ENCODE measurements at places on chromosomes 6 and 20.

GRCh38 chr6:84512391-84512790 is 252.0 kb downstream of the TBX18 start:
- DNase-seq: no peak

GRCh38 chr6:129432738-129433137 is 277.2 kb downstream of the ARHGAP18 start:
- DNase-seq: no peak

GRCh38 chr20:14446446-14446845 is 109.0 kb upstream of the FLRT3 start:
- DNase-seq: no peak

GRCh38 chr20:44071526-44072111 is 115.4 kb downstream of the JPH2 start:
- no peak for DNase-seq

- DNase-seq: no peak
Measured at GRCh38 chr6:113092795-113093194, 745.7 kb downstream of the RFPL4B start.

DNA sequence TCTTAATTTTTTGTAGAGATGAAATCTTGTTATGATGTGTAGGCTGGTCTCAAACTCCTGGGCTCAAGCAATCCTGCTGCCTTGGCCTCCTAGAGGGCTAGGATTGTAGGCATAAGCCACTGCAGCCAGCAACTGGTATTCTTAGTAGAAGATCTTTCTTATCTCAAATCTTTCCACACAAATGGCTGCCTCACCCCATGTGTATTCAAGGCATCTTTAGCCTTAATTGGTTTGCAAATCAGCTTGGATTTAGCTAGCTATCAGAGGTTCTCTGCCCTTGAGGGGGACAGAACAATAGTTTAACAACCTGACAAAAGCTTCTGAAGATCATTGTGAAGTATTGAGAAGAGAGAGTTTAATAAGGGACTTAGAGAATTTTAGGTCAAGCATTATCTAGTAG is 17.9 kb upstream of the ABRACL start:
- no peak for DNase-seq

DNA sequence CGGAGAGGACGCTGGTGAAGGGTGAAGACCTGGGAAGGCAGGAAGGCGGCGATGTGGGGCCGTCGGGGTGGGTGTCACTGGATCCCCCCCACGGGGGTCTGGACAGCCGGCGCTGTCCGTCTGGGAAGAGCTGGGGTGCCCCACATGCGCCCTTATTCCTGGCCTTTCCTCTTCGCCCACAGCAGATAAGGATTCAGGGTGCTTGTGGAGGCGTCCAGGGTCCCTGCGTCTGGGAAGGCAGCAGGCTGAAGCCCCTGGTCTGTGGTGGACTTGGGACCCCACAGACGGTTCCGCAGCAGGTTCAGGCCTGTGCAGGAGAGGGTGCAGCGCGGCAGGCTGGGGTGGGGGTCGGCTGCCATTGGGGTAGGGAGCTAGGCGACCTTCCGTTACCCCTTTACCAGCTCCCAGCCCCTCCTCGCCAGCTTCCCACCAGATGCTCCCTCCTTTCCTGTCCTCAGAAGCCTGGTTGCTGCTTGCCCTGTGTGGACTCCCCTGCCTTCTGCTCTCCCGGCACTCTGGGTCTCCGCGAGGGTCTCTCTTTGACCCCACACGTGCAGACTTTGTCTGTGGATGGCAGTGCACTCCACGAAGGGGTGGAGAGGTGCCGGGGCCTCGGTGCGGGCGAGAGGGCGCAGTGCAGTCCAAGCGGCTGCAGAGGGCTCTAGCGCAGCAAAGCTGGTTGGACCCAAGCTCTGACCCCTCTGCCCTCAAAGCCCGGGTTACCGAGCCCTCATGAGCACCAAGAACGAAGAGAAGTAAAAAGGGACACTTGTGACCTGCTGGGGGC is 2.1 kb upstream of the GATA5 start:
- no peak for DNase-seq

GRCh38 chr6:54846243-54846856 is at the start of gene FAM83B:
Gene FAM83B, plus strand, starts transcription at chr6:54846771. Its CDS starts 23,476 bp downstream, at chr6:54870247.
- peak; percentile 61 for DNase-seq

DNA sequence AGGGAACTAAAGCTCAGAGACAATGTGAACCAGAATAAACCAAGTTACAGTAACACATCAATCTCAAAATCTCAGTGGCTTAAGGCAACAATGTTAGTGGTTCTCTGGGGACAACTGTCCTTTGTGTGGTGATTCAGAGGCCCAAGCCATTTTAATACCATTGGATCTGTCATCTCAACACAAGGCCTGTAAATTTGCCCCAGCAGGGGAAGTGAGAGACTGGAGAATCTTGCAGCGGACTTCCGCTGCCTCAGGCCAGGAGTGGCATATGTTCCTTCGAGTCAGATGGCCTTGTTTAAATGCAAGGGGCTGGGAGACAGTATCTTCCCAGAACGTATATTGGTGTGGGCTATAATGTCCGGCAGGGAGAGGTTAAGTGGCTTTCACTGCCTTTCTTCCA is 126.0 kb downstream of the CD83 start:
- no peak for DNase-seq

DNA sequence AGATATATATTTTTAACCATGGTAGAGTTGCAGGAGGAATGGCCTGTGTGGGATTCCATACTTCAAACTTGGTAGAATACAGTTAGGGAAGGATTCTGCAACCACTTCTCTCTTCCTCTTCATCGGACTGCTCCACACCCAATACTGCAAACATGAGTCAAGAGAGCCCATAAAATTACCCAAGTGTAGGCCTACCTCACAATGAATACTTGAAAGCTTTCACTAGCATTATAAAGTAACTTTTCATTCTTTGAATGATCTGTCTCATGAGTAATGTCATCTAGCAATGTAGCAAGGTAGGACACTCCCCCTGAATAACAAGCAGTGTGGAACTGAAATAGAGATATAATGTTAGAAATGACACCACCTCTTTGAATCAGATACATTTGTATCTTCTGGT is 79.4 kb downstream of the FOXC1 start:
- no peak for DNase-seq

- DNase-seq: no peak
Measured at GRCh38 chr20:10669843-10670446, 3.9 kb downstream of the JAG1 start.

- peak; percentile 14 for DNase-seq
Measured at GRCh38 chr6:89021629-89022028, 58.2 kb upstream of the RNGTT start.

DNA sequence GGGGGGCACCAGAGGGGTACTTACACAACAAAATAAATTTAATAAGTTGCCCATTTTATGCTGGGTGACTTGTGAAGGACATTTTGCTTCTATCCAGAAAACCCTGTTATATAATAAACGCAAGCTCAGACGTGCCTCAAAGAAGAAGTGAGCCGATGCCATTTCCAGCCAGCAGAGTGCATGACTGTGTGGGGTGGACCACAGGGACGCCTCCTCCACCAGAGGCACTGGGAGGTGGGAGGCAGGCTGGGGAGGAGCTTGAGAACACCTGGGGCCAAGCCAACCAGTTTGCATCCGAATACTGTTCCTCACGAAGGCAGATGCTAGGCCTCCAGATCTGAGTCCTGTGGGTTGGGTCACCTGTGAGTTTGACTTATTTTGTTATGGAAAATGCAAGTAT is 363.8 kb downstream of the RNGTT start:
- DNase-seq: no peak

DNA sequence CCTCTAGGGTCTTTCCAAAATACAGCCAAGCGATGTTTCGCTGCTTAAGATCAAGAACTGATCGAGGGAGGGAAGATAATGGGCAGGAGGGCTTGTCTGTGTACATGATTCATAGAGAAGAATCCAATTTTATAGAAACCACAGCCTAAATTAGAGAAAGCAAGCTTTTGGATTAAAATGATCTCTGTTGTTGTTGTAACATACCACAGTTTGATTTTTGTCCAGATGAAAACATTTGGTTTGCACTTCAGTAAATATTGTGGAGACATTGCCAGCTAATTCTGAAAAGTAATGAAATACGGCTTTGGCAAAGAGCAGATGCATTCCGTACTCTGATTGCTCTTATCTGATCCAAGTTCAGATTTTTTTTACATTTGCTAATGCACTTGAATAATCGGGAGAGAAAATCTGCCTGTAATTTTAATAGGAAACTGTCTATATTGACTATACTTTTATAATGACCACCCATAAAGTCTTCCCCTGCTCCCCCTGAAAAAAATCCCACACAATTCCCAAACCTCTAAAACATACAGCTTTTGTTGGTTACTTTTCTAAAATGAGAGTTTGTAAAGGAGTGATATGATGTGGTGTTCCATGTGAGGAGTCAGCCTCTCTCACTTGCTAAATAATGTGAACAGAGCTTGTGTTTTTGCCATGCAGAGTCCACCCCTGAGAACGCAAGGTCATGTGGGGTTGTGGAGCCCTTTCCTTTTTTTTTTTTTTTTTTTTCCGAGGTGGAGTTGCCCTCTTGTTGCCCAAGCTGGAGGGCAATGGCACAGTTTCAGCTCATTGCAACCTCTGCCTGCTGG is 199.9 kb downstream of the DTNBP1 start:
- no peak for DNase-seq

- no peak for DNase-seq
Measured at GRCh38 chr6:128763599-128764300, 119.2 kb upstream of the LAMA2 start.

DNA sequence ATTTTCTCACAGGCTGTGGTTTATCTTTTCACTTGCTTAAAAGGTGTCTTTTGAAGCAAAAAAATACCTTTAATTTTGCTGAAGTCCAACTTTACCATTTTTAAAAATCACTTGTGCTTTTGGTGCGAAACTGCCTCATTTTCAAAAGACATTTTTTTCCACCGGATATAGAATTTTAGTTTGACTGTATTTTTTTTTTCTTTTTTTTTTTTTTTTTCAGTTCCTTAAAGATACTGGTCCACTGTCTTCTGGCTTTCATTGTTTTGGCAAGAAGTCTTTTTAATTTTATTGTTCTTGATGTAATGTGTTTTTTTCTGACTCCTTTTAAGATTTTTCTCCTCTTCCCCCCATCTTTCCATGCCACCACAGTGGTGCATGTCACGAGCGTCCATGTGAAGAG is 198.2 kb downstream of the ARID1B start:
- no peak for DNase-seq

GRCh38 chr20:4059606-4060005 is 44.2 kb upstream of the RNF24 start:
- no peak for DNase-seq

DNA sequence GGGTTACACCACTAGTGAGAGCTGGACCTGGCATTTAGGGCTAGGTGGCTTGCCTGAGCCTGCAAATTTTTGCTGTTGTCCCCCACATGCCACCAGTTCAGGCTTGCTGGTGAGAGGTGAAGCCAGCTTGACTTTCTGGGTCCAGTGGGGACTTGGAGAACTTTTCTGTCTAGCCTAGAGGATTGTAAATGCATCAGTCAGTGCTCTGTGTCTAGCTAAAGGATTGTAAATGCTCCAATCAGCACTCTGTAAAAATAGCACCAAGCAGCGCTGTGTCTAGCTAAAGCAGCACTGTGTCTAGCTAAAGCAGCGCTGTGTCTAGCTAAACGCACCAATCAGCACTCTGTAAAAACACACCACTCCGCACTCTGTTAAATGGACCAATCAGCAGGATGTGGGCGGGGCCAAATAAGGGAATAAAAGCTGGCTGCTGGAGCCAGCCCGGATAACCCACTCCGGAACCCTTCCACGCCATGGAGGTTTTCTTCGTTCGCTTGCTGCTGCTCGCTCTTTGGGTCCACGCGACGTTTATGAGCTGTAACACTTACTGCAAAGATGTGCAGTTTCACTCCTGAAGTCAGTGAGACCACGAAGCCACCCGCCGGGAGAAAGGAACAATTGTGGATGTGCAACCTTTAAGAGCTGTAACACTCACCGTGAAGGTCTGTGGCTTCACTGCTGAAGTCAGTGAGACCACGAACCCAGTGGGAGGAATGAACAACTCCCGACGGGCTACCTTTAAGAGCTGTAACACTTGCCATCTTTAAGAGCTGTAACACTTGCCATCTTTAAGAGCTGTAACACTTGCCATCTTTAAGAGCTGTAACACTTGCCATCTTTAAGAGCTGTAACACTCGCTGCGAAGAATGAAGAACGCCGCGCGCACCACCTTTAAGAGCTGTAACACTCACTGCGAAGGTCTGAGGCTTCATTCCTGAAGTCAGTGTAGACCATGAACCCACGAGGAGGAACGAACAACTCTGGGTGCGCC is 27.3 kb downstream of the GMPR start:
- DNase-seq: no peak

GRCh38 chr6:124443541-124443940 is 518.7 kb upstream of the RNF217 start:
- no peak for DNase-seq

DNA sequence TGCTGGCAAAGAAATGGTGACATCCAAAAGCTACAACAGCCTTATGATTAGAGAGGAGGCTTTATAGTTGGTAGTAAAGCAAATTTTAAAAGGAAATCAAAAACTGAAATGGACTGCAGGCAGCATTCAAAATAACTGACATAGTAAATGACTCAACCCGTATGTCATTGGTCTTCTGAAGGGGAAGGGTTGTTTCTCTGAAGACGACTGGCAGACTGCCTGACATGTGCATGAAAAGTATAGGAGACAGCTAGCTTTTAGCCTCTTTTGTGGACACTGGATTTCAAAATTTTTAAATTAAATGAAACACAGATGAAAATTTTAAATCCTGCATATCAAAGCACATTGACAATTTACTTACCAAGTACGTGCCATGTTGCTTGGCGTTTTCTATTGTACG is 90.7 kb downstream of the TRMT6 start:
- DNase-seq: peak; percentile 45

GRCh38 chr6:12132351-12133222 is 120.5 kb downstream of the HIVEP1 start:
- DNase-seq: no peak

DNA sequence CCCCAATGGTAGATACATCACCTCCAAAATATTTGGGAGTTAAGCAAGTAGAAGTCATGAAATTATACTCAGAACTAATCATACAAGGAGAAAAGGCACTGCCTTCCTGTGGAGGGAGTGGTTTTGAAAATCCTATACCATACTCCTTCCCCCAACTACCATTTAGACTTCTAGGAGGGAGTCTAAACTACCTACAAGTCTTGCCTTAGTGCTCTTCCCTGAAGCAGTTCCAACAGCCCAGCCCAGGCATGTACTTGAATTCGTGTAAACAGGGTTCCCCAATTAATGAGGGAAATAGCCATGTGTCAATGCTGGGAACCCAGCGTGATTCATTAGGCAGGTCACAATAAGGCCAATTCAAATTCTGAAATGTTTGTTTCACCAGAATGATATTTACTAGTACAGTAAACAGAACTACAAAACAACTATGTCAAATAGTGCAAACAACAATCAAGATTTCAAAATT is 39.1 kb upstream of the SGK1 start:
- DNase-seq: no peak

- DNase-seq: no peak
Measured at GRCh38 chr6:112874881-112875280, 527.8 kb downstream of the RFPL4B start.

GRCh38 chr6:21189759-21190158 is 403.8 kb upstream of the SOX4 start:
- no peak for DNase-seq

All from tongue (tissue), 3 donors.